NCI-H69 (cell line): ENCODE measurements at places on chromosomes 4 and X.

GRCh38 chr4:118327554-118328241 is 25.1 kb downstream of the PRSS12 start:
- DNase-seq: peak; percentile 84

DNA sequence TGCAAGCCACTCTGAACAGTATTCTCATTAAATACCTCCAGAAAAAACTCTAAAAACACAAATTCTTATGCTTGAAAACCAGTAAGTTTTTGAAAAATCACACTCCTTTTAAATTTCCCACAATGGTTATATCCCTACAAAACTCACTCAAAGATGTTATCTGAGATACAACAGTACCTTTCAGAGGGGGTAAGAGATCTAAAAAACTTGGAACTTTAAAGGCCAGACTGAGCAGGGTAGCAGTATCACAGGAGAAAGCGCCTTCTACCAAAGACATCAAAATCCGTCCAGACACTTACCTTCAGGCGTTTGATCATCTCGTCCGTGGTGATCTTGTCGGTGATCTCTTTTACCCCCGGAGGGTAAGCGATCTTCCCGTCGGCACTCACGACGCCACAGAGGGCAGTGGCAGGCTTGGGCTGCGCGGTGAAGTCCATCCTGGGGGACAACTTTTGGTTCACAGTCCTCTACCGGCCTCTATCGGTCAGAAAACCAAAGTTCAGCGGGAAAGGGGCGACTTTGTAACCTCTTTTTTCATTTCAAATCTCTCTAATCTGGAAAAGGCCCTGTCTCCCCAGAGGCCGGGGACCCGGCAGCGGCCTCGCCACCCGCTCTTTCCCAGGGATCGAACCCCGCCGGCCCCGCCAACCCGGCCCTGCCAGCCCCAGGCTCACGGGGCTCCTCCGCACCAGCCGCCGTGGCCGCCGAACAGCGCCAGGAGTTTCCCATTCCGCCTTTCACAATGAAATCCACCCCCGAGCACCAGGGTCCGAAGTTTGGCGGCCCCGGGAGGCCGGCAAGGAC is 1.4 kb downstream of the PDS5A start:
- peak; percentile 74 for DNase-seq

- DNase-seq: peak; percentile 72
Observed at GRCh38 chr4:78864405-78865024, 74.7 kb downstream of the PAQR3 start.

GRCh38 chrX:2398064-2398656 is 102.6 kb downstream of the DHRSX start:
- no peak for DNase-seq

- DNase-seq: peak; percentile 63
Observed at GRCh38 chrX:54920610-54921426, at the start of gene TRO. Gene TRO, plus strand, starts transcription at chrX:54920824. Its CDS starts 1,423 bp downstream, at chrX:54922247.

GRCh38 chr4:89023140-89023539 is 33.8 kb downstream of the FAM13A start:
- DNase-seq: no peak

GRCh38 chrX:154750301-154751202 is at the start of gene GAB3:
Gene GAB3, minus strand, starts transcription at chrX:154751077. Its CDS starts 52 bp downstream, at chrX:154751025.
- peak; percentile 68 for DNase-seq

GRCh38 chrX:130952266-130953043 is 49.4 kb upstream of the ENOX2 start:
- no peak for DNase-seq

DNA sequence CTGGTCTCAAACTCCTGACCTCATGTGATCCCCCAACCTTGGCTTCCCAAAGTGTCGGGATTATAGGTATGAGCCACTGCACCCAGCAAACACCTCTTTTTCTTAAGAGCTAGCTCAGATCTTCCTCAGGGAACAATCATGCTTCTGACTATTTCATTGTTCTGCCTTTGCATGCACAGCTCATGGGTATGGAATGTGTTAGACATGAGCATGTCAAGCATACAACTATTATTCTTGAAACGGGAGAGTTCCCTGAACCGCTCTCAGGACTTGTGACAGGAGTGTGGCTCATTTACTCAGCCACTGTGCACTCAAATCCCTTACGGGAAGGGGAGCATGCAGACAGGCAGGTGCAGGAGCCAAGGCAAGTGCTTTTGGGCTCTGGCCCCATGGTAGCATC is 231.7 kb upstream of the TAPT1 start:
- DNase-seq: no peak

- no peak for DNase-seq
Observed at GRCh38 chr4:24195991-24196736, 306.3 kb upstream of the PPARGC1A start.

- DNase-seq: no peak
Observed at GRCh38 chr4:55363691-55364351, 17.8 kb downstream of the SRD5A3 start.
